AG08395 (cell line): ENCODE measurements at places on chromosomes 7 and 10.

DNA sequence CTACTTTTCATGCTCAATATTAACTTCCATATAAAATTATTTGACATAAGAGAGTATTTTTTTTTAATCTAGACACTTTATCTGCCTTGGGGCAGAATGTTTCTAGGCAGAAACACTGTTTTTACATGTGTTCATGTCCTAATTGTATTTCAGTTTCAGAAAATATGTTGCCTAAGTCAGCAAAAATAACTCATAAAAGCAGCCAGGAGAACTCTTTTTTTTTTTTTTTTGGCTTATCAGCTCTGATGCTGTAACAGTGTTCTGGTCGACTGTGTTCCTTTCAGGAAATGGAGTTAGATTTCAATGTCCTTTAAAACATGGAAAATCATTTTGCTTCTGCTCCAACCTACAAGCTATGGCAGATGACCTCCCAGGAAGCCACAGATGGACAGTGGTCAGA, 63.2 kb upstream of the OPALIN start:
- no peak for DNase-seq

- DNase-seq: peak; percentile 22
Observed at GRCh38 chr10:32795598-32796183, 162.3 kb downstream of the ITGB1 start.

DNA sequence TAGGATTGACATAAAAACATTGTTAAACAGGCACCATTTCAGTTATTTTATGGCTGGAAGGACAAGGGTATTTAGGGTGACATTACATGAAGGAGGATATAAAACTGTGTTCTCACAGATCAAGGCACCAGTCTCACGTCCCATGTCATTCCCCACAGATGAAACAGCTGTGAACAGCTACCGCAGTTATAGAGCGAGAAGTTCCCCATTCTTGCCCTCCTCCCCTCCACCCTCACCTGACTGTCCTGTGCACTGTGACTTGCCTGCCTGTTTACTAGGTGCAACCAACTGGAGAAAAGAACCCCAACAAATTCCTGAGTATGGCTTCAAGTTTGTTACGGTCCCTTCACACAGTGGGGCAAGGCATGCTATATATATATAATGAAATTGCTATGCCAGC, 141.6 kb downstream of the SND1 start:
- DNase-seq: no peak

GRCh38 chr7:139011373-139011772, 24.5 kb downstream of the ZC3HAV1L start:
- DNase-seq: no peak

GRCh38 chr7:155188357-155188756, 109.3 kb upstream of the INSIG1 start:
- no peak for DNase-seq

DNA sequence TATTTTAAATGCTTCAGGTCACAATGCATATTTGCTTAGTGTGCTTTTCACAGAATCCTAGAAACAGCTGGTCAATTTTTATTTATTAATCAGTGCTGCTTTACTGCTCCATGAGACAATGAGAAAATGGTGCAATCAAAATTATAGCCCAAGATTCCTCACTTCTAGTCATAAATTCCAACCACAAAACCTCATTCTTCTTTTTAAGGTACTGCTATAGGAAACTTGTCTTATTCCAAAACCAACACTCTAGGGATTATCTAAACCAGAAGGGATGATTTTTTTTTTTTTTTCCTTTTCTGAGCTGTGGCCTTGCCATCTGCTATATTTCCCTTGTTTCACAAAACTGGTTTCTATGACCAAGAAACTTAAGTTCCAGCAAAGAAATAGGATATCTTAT, 64.0 kb upstream of the SEMA3A start:
- DNase-seq: peak; percentile 32

GRCh38 chr7:36015733-36016132, 137.3 kb upstream of the EEPD1 start:
- DNase-seq: peak; percentile 24

GRCh38 chr10:107914450-107915214, 750.1 kb upstream of the SORCS1 start:
- DNase-seq: no peak

DNA sequence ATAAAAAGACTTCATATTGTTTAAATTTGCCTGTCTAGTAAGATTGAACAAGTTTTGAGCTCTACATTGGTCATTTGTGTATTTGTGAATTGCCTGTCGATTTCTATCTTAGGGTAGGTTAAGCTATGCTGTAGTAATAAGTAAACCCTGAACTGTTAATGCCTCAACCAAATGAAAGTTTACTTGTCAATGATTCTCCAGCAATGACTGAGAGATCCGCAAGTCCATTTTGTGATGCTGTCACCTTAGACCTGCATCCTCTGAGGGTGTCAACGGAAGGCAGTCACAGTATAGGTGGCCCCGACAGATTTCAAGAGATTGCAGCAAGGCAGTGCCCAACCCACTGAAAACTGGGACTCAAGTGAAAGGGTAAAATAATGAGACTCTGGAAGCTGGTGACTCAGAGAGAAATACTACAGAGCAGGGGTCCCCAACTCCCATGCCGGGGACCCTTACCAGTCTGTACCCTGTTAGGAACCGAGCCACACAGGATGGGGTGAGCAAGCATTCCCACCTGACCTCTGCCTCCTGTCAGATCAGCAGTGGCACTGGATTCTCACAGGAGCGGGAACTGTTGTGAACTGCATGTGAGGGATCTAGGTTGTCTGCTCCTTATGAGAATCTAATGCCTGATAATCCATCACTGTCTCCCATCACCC, 10.8 kb upstream of the PHYH start:
- no peak for DNase-seq

GRCh38 chr7:11060893-11061292, 87.2 kb downstream of the PHF14 start:
- DNase-seq: no peak

- no peak for DNase-seq
Observed at GRCh38 chr7:66076462-66077329, 1.1 kb downstream of the ASL start.

DNA sequence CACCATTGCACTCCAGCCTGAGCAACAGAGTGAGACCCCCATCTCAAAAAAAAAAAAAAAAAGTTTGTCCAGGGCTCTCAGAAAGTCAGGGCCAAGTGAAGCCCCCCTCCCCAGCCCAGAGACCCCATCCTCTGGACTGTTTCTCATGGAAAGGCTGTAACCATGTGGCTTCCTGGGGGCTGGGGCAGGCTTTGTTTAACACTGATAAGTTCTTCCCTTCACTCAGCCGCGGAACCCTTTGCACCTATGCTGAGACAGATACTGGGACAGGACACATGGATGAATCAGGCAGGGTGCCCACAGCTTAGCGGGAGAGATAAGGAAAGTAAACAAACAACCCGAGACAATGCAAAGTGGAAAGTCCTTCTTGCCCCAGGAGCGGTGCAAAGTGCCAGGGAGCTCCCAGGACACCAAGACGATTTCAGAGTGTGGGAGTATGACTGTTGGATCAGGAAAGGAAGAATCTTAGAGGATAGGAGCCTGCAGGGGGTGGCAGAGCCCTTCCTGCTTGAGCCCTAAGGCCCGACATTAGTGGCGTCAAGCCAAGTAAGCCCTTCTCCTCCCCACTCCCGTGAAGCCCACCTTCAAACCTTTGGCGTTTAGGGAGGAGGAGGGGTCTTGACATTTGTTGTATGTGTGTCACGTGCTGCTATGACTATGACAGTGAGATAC, 11.6 kb downstream of the MLXIPL start:
- DNase-seq: peak; percentile 33

- no peak for DNase-seq
Observed at GRCh38 chr10:59383436-59383835, 21.1 kb upstream of the FAM13C start.

- no peak for DNase-seq
Observed at GRCh38 chr10:132001238-132001972, 19.7 kb upstream of the BNIP3 start.

DNA sequence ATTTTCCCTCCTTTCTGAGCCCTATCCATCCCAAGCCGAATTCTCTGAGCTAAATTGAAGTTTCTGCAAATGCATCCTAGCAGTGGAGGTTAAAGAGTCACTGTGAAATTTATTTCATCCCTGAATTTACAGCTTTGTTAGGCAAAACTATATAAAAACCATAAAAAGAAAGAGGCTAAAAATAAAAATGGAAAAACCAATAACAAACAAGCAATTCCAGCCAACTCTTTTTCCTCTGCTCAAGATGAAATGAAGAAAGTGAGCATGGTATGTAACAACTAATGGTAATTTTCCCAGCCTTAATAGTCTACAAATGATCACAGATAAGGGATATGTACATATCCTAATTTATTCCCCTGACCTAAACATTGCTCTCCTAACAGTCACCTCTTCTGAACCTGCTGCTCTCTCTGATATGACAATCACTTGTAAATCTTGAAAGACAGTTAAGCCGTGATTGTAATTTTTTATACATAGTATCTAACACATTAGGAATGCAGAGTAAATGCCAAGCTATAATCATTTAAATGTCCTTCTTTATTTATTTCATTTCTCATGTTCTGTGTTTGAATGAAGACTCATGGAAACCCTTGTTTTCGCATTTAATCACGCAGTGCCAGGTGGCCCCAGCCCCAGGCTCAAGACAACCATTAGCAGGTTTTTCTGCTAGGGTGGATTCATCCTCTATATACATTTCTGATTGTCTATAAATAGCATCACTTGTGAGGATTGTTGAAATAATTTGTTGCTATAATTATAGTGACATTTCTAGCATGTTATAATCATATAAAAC, 48.6 kb upstream of the NRP1 start:
- DNase-seq: no peak
